ENCODE measurements at places on chromosomes 6 and 20.

GRCh38 chr6:37607944-37608343, 89.7 kb downstream of the MDGA1 start:
- DNase-seq, result no peak

GRCh38 chr6:44388135-44388487, 605 bp downstream of the CDC5L start:
- DNase-seq, result no peak

- no peak for DNase-seq
These were observed 773.9 kb upstream of the MMS22L start for GRCh38 chr6:98056955-98057354.

DNA sequence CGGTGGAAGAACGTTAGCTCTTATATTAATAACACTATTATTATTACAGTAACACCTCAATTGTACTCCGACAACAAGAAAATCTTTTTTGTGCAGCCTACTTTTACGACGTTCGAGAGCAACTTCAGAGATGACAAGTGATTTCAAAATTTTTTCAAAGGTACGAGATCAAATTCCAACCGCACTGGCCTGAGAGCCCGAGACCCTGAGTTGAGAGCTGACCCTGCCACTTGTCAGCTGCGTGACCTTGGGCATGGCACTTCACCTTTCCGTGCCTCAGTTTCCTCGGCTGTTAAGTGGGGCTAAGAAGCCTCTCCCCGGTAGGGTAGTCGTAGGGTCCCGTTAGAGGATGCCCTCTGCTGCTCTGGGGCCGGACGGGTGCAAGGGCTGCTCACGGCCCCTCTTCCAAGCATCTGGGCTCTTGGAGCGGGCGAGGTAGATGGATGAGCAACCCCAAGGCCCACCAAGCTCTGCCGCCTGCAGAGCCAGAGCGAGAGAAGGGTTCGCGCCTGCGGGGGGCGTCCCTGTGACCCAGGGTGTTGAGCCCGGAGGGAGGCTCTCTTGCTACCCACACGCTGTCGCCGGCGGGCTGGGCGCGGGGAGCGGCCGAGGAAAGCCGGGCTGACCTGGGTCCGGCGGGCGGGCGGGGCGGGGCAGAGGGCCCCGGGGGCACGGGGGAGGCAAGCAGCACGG, 510 bp downstream of the NDRG3 start:
- no peak for DNase-seq

GRCh38 chr20:37519508-37520418, 1.3 kb upstream of the NNAT start:
- DNase-seq, result no peak

DNA sequence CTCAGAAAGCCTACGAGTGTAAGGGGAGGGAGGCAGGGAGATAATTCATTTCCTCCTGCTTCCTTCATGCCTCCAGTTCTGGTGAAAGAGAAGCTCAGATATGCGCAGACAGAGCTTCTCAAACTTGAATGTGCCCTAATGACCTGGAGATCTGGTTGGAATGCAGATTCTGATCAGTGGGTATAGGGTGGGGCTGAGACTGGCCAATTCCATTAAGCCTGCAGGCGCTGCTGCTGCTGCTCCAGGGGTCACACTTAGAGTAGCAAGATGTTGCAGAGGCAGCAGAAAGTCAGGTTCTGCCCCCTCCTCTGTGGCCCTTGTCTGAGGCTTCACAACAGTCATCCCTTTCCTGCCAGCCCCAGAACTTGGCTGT, 161.0 kb downstream of the DHX35 start:
- DNase-seq, result no peak

DNA sequence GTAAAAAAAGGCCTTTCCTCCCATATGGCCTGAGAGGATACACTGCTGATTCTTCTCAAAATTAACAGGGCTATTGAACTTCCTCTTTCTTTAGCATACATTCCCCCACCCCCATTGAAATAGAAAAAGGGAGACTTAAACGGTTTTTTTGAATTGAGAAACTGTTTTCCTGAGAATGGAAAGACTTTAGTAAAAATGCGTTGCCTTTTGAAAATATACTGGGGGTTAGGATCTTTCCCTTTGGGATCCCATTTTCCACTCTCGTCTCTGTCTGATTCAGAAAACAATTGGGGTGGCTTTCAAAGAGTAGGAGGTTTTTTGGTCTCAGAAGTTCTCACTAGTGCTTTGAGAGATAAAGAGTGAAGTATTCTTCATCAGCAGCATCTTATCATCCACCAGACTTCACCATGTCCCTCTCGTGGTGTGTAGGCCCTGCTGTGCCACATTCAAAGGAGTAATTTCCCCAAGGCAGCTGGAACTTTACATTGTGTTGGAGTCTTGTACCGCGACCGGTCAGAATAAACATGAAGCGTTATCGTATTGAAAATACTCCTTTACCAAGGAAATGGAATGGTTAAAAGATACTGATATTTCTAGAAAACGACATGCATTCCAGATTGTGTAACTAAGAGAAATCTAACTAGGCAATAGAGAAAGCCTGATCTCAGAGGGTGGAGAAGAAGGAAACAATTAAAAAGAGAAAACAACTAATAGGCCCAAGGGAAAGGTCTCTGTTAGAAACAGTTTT, 10.6 kb downstream of the MYB start:
- no peak for DNase-seq

GRCh38 chr20:58448958-58449357, 59.9 kb downstream of the VAPB start:
- no peak for DNase-seq

DNA sequence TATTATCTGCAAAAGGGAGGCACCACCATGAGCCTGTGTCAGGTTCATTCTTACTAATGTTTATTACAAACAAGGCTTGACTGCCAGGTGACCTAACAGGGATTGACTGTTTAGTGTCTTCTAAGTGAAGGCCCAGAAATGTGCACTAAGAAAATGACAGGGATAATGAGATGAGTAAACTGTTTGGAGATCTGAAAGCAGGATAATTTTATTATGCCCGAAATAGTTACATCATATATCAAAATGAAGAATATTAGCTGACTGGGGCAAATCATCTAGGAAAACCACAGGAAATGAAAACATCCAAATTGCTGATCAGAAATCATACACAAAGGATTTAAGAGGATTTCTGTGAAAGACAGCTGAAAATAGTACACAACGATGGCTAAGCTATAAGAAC, 516.7 kb downstream of the HDGFL1 start:
- DNase-seq, result no peak

DNA sequence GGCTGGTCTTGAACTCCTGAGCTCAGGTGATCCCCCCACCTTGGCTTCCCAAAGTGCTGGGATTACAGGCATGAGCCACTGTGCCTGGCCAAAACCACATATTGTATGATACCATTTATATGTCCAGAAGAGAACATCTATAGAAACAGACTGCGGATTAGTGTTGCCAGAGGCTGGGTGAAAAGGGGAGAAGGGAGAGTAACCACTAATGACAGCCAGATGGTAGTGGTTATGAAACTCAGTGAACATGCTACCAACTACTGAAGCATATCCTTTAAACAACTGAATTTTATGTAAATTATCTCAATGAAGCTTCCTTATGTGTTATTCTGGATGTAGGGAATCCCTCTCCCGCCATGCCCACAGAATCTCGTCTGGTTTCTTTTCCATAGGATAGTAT, 15.7 kb downstream of the SLC23A2 start:
- peak; percentile 38 for DNase-seq

DNA sequence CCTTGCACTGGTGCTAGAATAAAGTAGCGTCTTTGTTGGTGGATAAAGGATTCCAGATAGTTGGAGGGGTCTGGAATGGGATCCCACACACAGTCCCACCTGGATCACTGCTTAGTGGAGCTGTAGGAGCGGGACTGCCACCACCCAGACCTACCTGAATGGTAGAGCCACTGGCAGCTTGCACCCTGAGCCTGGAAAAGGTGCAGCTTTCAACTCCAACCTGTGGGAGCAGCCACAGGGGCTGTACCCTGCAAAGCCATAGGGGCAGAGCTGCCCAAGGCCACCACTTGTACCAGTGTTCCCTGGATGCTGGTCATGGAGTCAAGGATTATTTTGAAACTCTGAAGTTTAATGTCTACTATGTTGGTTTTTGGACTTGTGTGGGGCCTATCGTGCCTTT, 26.9 kb downstream of the VTA1 start:
- no peak for DNase-seq

DNA sequence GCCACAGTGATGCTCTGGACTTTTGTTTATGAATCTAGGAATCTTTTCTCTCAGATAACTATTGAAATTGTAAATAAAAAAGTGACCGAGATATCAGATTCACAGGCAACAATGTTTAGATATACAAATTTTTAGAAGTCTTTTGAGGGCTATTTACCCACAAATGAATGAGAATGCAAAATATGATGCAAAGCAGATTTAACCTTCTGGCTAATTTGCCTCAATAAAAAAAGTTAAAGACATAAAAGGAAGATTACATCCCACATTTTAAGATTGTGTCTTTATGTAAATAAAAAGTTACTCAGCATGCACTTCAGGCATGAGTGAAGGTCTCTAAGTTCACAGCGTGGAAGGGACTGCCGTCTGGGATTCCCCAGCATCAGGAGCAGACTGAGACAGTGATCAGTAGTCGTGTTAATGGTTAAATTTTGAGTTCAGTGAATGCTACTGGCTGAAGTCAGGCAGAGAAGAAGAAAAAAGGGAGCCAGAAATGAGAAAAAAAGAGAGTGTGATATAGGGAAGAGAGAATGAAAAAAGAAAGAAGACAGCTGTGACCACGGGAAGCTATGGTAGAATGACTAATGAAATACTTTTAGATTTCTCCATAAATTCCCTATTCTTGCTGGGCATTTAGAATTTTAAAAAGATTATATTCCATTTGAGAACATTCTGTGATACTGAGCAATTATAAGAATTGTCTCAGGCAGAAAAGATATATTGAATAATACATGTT, 93.6 kb downstream of the MYB start:
- no peak for DNase-seq

DNA sequence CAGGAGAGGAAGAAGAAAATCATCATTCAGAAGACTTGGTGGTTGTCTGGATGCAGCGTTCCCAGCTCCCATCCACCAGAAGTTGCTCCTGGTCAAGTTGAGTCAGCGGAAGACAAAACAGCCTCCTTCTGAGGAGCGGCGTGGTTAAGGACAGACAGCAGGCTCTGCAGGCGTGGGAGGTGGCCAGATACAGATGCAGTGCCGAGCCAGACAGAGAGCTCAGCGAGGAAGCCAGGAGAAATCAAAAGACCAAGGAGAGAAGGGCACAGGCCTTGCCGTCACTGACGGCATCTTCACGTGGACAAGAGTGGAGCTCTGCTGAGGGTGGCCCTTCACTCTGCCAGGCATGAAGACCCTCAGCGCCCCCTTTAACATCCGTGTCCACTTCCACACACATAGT, 158.5 kb downstream of the THBS2 start:
- no peak for DNase-seq

GRCh38 chr20:38579219-38579910, 1.6 kb upstream of the ADIG start:
- DNase-seq, result no peak

DNA sequence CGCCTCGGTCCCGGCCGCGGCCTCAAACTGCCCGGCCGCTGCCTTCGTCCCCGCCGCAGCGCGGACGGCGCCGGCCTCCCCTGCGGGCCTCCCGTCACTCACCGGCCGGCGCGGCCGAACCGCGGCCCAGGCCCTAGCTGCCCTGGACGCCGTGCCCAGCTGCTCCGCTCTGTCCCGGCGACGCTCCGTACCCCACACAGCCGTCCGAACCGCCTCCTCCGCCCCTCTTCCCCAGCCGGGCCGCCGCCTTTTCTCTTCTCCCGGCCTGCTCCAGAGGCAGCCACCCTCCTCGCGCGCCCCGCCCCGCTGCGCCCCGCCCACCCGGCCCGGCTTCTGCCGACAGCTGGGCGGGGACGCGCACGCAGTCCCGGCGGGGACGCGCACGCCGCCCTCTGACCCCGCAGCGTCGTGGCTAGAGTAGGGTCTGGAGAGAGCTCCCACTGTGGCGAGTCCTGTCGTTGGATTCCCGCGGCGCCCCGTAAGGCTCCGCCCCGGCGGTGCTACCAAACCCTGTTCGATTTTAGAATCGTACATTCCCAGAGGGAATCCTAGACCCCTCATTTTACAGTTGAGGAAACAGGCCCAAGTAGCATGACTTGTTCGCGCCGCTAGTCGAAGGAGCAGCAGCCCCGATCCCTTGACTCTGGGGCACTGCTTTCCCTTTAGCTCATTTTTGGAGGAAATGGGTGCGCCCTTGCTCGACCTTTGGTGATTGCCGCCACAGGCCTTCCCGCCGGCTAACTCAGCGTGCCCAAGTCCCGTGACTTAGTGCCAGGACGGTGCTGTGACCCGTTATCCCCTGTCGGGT, at the start of gene FBXO30:
FBXO30 (minus strand) TSS at position 295 of the 808 bp plus-strand sequence. CDS start 8,390 bp downstream, outside the sequence.
- DNase-seq, result peak; percentile 80

DNA sequence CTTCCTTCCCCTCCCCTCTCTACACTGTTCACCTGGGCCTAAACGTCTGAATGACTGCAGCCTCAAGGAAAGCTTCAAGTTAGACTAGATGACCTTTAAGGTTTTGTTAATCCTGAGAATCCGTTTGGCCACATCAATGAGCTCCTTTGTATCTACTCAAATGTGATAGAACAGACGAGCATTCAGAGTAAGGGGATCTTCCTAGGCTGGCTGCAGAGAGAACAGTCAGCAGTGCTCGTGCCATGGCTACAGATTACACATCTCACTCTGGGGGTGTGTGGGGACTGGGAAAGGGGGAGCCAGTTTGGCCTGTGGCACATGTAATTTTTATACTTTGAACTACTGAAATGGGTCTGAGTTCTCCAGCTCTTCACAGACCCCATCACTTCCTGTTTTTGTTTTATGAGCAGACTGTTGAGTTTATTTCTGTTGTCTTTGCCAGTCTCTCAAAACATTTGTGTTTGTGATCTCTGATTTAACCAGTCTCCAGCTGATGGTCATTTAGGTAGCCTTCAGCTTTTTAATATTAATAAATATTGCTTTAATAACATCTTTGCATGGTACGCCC, 50.9 kb downstream of the KCNS1 start:
- DNase-seq, result no peak

DNA sequence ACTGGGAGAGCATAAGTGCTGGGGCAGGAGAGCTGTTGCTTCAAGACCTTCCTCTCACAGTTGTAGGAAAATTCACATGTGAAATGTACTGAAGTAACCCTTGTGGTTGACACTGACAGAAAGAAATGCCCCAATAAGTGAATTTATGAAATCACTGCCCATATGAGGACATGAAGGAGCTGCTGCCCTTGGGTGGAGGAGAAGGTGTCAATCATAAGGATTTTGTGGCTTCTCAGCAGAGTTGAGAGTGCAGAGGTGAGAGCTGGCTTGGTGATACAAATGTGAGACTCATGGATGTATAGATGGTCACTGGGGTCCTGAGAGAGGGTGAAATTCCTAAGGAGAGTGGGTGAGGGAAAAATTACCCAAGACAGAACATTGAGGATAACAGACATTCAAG, 33.9 kb upstream of the CMTR1 start:
- no peak for DNase-seq

DNA sequence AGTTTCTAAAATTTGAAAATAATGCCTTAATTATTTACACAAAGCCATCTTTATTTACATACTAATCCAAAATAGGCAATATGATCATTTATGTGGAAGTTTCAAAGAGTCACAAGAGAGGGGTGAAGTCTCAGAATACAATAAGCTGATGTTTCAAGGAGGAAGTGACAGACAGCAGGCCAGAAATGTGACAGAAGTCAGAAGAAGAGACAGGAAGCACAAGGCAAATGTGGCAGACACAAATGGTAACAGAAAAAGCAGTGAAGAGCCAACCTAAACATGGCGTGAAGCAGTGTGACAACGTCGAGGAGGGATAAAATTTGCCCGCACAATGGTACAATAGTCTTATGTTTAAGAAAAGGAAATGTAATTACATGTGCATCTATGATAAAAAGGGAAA, 59.8 kb downstream of the SHPRH start:
- no peak for DNase-seq

- peak; percentile 58 for DNase-seq
These were observed 41.2 kb downstream of the IGF2R start for GRCh38 chr6:160010067-160010466.
